Right atrium auricular region (tissue), 2 donors: ENCODE measurements at places on chromosomes 4 and X.

- no peak for DNase-seq
These were observed 5.9 kb downstream of the BCOR start for GRCh38 chrX:40091691-40092421.

DNA sequence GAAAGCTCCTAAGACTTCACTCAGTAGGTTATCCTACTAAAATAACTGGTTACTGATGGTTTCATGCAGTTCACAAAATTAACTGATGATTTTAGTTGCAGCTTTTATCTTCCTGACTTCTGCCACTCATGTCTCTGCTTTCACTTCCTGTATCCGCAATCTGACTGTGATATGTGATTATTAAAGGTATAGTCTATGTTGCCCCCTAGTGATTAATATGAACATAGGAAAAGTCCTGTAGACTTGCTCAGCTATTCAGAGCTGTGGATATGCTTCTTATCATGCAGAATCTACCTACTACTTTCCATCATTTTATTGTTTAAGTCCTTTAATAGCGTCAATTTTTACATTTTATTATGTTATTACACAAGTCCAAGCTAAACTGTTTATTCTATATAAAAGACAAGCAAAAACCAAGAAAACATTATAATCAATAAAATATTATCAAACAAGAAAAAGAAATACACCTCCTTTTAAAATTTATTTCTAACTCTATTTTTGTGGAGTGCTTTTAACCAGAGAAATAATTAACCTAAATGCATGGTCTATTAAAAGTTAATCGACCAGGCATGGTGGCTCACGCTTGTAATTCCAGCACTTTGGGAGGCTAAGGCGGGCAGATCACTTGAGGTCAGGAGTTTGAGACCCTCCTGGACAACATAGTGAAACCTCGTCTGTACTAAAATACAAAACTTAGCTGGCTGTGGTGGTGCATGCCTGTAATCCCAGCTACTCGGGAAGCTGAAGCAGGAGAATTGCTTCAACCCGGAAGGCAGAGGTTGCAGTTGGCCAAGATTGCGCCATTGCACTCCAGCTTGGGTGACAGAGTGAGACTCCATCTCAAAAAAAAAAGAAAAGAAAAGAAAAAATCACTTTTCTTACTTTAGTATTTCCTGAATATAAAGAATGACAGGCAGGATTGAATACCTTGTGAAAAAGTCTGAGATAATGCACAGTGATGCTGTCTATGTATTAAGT, 40.4 kb upstream of the TLR2 start:
- DNase-seq, result no peak

GRCh38 chr4:11471618-11472017, 42.9 kb upstream of the HS3ST1 start:
- DNase-seq, result no peak

- no peak for DNase-seq
These were observed 50.9 kb downstream of the NFKB1 start for GRCh38 chr4:102551958-102552565.

- no peak for DNase-seq
These were observed 456 bp downstream of the PPARGC1A start for GRCh38 chr4:23889391-23889790.

- DNase-seq, result no peak
These were observed 67.5 kb downstream of the NEUROG2 start for GRCh38 chr4:112448306-112449132.
